ENCODE measurements at places on chromosomes 1 and 21. TPM values are rescaled to one million over a fixed set of nuclear protein-coding genes. Genes with fewer than 3 reads are reported as not detected.

NBPF14 gene
- total RNA-seq: 120 TPM

BTG3 gene
- 29.3 TPM for total RNA-seq

OR2L2 gene
- total RNA-seq: under 0.01 TPM

STRIP1 gene
- 40.8 TPM for total RNA-seq

SV2A gene
- total RNA-seq: 9.9 TPM

IFNLR1 gene
- total RNA-seq: 0.22 TPM

PKP1 gene
- total RNA-seq: 0.54 TPM

TAL1 gene
- 0.22 TPM for total RNA-seq

PBX1 gene
- 49.5 TPM for total RNA-seq

PLD5 gene
- total RNA-seq: not detected

CYP4X1 gene
- 2.1 TPM for total RNA-seq

NGF gene
- total RNA-seq: 7.2 TPM

PLXNA2 gene
- 10.6 TPM for total RNA-seq

FAM72D gene
- total RNA-seq: 0.65 TPM

TTLL10 gene
- not detected for total RNA-seq

SPRR2G gene
- total RNA-seq: not detected

OLFML3 gene
- total RNA-seq: 104 TPM

KAZN gene
- total RNA-seq: 49.2 TPM

SOAT1 gene
- 52.9 TPM for total RNA-seq

WLS gene
- total RNA-seq: 28.6 TPM

TMEM269 gene
- not detected for total RNA-seq

SAMSN1 gene
- total RNA-seq: not detected

RIMS3 gene
- 0.52 TPM for total RNA-seq

S100A2 gene
- 3.1 TPM for total RNA-seq

SLC5A9 gene
- total RNA-seq: not detected

NCF2 gene
- total RNA-seq: 1.2 TPM

OR14K1 gene
- total RNA-seq: not detected

C1orf87 gene
- not detected for total RNA-seq

VWA1 gene
- 2.6 TPM for total RNA-seq

MEX3A gene
- 1.1 TPM for total RNA-seq

HEYL gene
- total RNA-seq: under 0.01 TPM

VWA5B1 gene
- total RNA-seq: not detected

Data from articular chondrocyte of knee joint (primary cell).